ENCODE measurements at places on chromosomes 6 and 20. TPM values are rescaled to one million over a fixed set of nuclear protein-coding genes. Genes with fewer than 3 reads are reported as not detected.

GRCh38 chr20:45339084-45339483 lies 9.1 kb downstream of the SDC4 start:
- no peak for DNase-seq

GRCh38 chr6:167232356-167232755 lies 58.8 kb upstream of the UNC93A start:
- DNase-seq: no peak

The FLRT3 gene
- 0.22 TPM for total RNA-seq

DNA sequence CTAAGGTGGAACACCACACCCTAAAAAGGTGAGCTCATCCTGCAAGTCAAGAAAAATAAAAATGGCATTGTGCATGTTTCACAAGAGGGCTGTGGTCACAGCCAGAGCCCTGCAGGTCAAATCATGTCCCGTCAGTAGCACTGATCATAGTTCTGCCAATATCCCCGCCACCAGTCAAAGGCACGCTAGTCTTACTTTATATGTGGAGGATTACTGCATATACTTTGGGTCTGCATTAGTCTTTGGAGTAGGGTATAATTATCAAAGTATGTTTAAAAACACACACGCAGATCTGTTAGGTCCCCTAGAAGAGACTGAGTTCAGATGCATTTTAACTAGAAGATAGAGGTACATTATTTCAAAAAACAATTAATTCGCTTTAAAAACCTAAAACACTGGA lies 1.8 kb downstream of the PERP start:
- no peak for DNase-seq

- DNase-seq: no peak
Observed at GRCh38 chr20:34546751-34547181, 11.8 kb upstream of the MAP1LC3A start.

DNA sequence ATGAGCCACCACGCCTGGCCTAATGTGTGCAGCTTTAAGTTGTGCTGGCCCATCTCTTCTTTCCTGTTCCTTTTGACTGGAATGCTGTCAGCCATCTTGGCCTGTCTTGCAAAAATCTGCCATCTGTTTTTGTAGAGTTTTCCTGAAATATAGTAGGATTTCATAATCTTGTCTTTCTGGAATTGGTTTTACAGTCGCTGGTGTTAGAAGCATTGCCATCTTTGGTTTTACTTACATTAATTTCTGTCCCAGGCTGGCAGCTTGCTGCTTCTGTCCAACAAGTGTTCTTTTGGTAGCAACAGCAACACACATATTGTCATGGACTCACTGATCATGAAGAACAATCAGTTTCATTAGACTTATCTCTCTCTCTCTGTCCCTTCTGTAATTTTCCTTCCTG lies 29.1 kb upstream of the TULP1 start:
- no peak for DNase-seq

The TREM2 gene
- 1.1 TPM for total RNA-seq

The PTCRA gene
- total RNA-seq: not detected

The TMC2 gene
- total RNA-seq: not detected

GRCh38 chr6:125858427-125859320 lies 67.9 kb downstream of the NCOA7 start:
- DNase-seq: no peak

The PAX1 gene
- 0.35 TPM for total RNA-seq

The LHFPL5 gene
- total RNA-seq: not detected

The MTCH1 gene
- 139 TPM for total RNA-seq

The MCHR2 gene
- total RNA-seq: not detected

- DNase-seq: no peak
Observed at GRCh38 chr20:62662422-62662821, 20.1 kb downstream of the SLCO4A1 start.

DNA sequence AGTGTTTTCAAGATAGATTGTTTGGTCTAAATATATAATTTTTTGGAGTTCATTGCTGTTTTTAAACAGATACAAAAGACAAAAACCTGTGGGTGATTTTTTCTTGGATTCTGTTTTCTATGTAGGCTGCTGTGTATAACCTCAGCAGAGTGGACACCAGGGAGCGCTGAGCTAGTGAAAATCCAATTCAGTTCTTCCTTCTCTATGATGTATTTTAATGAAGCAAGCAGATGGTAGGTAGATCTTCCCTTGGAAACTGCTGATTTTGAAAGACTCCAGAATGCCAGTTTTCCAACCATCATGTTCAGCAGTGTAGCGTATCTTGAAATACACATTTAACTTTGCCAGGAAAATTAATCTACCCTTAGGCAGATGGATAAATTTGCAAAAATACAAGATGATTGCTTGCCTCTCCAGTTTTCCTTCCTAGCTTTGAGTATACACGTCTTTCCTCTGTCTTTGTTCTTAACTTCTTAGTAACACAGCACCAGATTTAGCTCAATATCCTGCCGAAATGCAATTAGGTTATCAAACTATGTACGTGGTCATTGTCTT lies 178.0 kb downstream of the PHF3 start:
- no peak for DNase-seq

The IL20RA gene
- total RNA-seq: 0.32 TPM

DNA sequence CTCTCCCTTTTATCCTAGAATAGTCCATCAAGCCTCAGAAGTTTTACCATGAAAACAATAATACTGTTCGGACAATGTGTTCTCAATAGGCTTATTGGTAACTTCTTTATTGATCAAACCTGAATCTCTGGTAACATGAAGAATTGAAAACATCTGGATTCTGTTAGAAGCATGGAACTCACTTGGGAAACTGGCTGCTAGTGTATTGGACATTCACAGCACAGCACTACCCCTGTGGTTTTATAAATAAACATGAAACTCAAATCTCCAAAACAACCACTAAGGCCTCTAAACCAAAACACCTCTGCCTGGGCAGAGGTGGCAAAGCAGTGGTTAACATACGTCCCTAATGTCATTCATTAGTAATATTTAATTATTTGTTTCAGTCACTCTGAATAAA lies 157.6 kb upstream of the KCNQ5 start:
- DNase-seq: no peak

DNA sequence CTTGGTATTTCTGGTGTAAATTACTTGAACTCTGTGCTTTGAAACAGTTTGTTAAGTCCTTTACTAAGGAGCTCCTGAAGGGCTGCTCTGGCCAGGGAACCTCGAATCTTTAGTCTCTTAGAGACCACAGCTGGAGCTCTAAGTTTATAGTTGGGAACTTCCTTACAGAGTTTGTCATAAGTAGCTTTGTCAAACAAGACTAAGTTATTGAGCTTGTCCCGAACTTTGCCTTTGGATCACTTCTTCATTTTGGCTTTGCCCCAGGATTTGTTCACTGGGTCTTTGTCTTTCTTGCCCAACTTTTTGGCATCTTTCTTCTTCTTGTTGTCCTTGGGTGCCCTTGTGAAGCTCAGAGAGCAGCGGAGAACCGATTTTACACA lies 64.8 kb downstream of the FAM50B start:
- DNase-seq: no peak

DNA sequence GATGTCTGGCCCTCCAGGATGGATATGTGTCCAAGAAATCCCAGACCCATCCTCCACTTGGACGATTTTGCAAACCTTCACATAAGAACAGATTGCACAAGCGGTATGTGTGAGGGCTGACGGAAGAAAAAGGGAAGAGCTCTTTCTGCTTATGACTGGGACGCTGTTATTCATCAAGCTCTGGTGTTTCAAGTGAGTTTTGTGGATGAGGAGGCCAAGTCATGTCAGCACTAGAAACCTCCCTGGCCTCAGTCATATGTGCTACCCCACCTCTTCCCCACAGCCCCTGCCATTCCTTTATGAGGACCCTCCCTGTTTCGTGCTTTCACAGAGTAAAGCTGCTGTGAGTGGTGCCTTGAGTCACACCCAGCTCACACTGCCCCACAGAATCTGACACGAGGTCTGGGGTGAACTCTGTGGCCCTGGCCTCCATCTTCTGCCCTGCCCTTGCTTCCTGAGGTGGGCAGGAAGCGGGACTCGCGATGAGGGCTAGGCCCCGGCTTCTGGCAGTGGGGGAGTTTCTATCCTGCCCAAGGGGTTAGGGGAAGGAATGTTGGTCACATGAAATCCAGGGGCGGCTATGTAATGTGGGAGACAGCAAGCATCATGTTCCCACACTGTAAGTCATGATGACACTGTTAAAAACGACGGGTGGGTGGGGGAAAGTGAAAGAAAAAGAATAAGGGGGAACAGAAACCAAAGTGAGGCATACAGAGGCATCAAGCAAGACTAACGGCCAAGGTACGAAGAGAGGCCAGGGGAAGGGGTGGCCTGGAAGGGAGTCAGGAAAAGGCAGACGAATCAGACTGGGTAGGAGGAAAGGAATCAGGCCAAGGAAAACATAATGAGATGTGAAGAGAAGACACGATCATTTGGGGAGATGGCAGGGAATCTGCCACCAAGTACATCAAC lies 78.1 kb downstream of the PRDM1 start:
- no peak for DNase-seq

- DNase-seq: no peak
Observed at GRCh38 chr20:12019715-12020114, 102.0 kb downstream of the BTBD3 start.

The IPCEF1 gene
- 5.0 TPM for total RNA-seq

DNA sequence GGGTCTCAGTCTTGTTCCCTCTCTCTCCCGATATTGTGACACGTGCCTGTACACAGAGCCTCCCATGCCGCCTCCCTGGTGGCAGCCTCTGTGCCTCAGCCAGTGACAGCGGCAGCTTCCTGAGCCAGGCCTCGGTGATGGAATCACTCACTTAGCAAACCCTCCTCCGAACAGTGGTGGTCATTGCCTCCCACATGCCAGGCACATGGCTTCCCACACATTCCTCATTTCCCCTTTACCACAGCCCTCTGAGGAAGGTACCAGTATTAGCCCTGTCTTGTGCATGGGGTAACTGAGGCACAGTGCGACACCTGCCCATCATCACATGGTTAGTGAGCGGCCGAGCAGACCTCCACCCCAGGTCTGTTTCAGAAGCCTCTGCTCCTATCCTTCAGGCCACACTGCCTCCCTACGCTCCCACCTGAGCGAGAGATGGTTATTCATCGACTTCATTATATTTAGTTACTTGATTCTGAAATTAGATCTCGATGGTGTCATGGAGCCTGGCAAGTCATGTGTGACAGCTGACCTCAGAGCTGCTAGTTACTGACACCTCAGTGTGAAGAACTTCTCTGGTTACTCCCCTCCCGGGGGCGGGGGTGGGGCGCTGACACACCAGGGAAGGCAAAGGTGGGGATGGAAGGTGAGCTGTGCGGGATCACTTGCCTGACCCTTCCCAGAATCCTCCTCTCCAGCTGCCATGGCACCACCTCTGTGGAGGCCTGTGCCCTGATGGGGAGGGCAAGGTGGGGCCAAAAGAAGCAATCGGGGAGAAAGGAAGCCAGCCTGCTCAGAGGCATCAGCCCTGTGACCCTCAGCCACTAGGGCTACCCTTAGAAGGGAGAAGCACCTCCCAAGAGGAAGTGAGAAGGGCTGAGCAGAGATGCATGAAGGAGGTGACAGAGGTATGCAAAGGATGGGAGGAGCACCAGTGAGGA lies 17.9 kb downstream of the MDGA1 start:
- no peak for DNase-seq

GRCh38 chr6:31897612-31898382 lies at the start of gene EHMT2:
Gene EHMT2, minus strand, starts transcription at chr6:31897698. Its CDS starts 21 bp downstream, at chr6:31897677.
- DNase-seq: peak; percentile 94

DNA sequence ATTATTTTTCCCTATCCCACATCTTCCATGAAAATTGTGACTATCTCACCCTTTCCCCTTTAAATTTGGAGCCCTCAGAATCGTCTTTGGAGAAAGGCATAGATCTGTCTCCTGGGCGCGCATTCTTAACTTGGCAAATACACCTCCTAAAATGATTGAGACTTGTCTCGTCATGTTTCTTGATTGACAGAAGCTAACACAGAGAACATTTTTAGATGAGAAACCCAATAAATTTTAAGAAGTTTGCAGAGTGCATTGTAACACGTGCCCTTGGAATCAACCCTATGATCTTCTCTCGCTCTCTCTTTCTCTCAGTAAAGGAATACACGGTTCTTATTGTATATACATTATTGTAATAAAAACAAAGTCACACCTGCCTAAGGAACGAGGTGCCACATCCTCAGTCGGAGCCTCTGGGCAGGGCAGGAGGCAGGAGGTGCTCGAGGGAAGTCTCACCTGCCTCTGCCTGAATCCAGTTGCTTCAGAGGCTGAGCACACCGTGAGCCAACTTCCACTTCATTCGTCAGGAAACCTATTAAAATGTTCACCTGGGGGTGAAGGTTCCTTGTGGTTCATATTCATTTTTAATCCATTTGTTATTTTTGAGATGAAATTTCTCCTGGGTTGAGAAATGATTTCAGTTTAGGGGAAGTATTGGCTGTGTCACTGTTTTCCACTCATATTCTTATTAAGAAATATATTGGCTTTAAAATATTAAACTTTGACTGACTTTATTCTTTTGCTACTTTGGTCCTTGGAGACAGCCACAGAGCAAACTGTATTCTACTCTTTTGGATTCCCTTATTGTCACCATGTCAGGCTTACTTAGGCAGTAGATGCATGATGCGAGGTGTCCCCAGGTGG lies 90.5 kb upstream of the THBS2 start:
- DNase-seq: no peak

- no peak for DNase-seq
Observed at GRCh38 chr6:80771941-80772340, 665.5 kb downstream of the BCKDHB start.

- DNase-seq: no peak
Observed at GRCh38 chr20:21832442-21833385, 127.2 kb downstream of the PAX1 start.

GRCh38 chr20:37395921-37396415 lies 50.0 kb downstream of the SRC start:
- DNase-seq: no peak

GRCh38 chr20:61743606-61744005 lies 322.1 kb downstream of the TAF4 start:
- DNase-seq: no peak

DNA sequence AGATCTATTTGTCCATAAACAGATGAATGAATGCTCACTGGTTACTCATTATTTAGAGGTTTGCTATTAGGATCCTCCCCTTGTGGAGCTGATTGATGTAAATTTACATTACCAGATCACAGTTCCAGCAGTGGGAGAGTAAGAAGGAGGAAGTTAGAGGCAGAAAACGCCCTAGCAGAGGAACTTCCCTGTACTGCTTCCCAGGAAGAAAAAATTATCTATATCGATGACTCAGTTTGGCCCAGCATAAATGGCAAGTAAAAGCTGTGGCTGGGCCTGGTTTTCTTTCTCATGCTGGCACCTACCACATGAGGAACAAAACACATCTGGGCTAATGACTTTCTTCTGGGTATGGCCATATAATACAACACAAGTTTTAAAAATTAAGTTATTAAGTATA lies 35.7 kb downstream of the DNAAF9 start:
- no peak for DNase-seq

GRCh38 chr20:57546956-57547649 lies 13.8 kb upstream of the PCK1 start:
- no peak for DNase-seq

The CTCFL gene
- total RNA-seq: not detected
